ENCODE measurements at places on chromosomes 3 and 15.

- DNase-seq, result no peak
Observed at GRCh38 chr15:82165948-82166376, 96.6 kb downstream of the EFL1 start.

- DNase-seq, result no peak
Observed at GRCh38 chr3:148789146-148789545, 38.5 kb upstream of the CPB1 start.

GRCh38 chr3:129606636-129607390 lies at the start of gene PLXND1:
TSS of gene PLXND1 (minus strand) at chr3:129606676. CDS start at chr3:129606639, 37 bp downstream.
- DNase-seq, result peak; percentile 64

- no peak for DNase-seq
Observed at GRCh38 chr3:106025151-106025722, 156.4 kb upstream of the CBLB start.

DNA sequence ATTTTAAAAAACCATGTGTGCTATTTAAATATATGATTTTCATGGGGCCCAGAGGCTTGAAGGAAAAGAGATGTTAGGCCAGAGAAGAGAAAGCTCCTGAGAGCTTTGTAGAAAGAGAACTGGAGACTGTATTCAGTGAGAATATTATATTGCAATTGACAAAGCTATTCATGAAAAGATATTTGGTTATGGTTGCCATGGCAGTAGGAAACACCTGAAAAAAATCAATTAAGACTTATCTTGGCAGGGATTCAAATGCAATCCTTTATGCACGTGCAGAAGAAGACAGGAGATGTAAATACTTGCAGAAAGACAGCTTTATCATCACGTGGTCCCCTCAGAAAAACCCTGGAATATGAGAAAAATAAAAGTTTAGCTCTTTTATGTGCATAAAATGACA lies 636.0 kb upstream of the TBL1XR1 start:
- DNase-seq, result no peak

- no peak for DNase-seq
Observed at GRCh38 chr15:33188641-33189257, 5.8 kb downstream of the FMN1 start.

DNA sequence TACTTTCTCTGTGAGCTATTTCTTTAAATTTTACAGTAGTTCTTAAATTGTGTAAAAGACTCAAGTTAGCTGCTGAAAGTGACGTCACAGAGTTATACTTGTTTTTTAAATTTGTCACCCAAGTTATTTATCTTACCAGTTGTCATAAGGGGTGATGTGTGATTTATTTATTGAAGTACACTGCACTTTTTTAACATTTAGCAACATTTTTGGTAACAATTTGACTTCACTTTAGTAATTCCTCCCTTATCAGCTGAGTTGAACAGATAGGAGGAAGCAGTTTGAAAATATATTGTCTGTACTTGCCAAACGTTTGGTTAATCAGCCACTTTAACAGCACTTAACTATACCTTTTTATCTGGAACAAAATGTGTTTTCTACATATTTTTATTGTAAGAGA lies 3.8 kb downstream of the STT3B start:
- DNase-seq, result no peak

DNA sequence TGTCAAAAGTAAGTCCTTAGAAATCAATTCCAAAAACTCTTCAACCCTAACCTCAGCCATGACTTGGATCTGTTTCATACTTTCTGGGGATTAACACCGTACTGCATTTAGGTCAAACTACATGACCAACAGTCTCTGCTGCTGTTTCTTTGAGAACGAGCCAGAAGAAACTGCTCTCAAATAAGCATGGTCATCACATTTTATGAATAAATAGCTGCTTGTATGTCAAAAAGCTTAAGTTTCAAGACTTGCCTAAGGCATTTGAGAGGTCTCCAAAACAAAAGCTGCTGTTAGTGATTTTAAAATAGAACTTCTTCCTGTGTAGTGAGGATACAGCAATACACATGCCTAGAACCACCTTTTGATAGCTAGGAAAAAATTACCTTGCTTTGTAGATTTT lies 166.3 kb upstream of the CHRM5 start:
- DNase-seq, result no peak

GRCh38 chr15:34964277-34964676 lies 5.3 kb downstream of the AQR start:
- no peak for DNase-seq

GRCh38 chr3:17329927-17330326 lies 412.5 kb downstream of the TBC1D5 start:
- no peak for DNase-seq

- peak; percentile 96 for DNase-seq
Observed at GRCh38 chr3:15064835-15065549, at the start of gene MRPS25. TSS of gene MRPS25 (minus strand) at chr3:15065315. CDS start at chr3:15065194, 121 bp downstream.

- DNase-seq, result no peak
Observed at GRCh38 chr15:42632105-42632675, 56.8 kb downstream of the STARD9 start.

DNA sequence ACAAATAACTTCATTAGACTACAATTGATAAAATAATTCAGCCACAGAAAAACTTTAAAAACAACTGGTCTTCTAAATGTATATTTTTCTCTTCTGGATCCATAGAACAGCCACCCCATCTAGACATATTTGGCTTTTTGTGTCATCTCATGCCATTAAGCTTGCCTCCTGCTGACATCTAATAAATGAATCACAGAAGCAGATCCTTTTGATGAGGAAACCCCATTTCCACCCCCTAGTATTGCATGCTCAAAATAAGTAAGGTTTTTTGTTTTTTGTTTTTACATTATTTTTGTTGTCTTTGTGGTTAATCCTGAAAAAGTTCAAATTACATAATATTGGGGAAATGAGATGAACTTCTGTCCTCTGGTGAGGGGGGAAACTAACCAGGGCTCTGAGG lies 94.8 kb downstream of the DUT start:
- DNase-seq, result no peak

GRCh38 chr3:108209579-108209978 lies 12.6 kb downstream of the IFT57 start:
- DNase-seq, result no peak

DNA sequence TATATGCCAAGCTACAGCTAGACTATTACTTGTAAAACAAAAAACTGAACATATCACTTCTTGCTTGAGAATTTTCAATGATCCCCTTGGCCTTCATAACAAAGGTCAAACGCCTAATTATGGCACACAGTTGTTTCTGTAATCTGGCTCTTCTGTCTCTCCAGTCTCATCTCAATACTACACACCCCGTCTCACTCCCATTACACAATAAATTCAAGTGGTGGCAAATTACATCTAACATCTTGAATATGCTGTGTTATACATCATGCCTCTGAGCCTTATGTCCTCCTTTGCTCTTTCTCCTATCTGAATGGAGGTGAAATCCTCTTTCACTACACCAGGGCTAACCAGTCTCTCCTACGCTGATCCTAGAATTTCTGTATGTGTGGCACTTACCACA lies 140.4 kb downstream of the TBL1XR1 start:
- no peak for DNase-seq

- no peak for DNase-seq
Observed at GRCh38 chr3:5568451-5568850, 380.9 kb downstream of the EDEM1 start.

GRCh38 chr15:89090791-89091626 lies 2.8 kb downstream of the ABHD2 start:
- DNase-seq, result no peak

DNA sequence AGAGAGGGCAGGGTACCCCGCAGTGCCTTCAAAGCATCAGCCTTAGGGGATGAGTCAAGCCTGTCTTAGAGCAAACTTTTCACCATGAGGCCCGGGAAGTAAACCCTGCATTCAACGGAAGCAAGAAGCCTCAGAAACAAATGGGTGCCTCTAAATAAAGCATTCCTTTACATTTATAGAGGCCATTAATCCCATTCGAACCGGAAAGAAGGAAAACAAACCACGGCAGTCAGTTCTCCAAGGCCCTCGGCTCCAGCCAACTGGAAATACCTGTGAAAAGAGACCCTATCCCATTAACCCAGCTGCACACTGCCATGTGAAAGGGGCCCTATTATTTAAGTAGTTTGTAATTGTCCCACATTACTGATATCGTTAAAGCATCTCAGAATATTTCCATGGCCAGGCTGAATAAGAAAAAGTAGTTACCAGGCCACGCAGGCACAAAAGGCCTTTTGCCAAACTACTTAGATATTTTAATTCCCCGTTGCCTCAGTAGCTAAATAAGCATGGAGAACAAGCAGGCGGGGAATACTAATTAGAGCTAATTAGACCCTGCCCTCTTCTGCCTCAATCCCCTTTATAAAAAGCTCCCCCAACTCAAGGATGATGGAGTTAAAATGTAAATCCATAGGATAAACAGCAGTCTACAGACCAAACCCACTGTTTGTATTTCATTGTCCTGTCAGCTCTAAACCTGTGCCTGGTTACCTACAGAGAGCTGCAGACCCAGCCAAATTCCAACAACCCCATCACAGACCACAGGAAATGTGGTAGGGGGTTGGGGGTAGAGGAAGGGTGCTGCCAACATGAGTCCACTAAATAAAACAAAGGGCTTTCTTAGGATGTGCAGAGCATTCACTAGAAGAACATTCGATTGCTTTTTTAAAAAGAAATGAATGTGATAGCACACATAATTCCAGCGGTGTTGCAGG lies 4.1 kb downstream of the ITGB5 start:
- DNase-seq, result no peak

DNA sequence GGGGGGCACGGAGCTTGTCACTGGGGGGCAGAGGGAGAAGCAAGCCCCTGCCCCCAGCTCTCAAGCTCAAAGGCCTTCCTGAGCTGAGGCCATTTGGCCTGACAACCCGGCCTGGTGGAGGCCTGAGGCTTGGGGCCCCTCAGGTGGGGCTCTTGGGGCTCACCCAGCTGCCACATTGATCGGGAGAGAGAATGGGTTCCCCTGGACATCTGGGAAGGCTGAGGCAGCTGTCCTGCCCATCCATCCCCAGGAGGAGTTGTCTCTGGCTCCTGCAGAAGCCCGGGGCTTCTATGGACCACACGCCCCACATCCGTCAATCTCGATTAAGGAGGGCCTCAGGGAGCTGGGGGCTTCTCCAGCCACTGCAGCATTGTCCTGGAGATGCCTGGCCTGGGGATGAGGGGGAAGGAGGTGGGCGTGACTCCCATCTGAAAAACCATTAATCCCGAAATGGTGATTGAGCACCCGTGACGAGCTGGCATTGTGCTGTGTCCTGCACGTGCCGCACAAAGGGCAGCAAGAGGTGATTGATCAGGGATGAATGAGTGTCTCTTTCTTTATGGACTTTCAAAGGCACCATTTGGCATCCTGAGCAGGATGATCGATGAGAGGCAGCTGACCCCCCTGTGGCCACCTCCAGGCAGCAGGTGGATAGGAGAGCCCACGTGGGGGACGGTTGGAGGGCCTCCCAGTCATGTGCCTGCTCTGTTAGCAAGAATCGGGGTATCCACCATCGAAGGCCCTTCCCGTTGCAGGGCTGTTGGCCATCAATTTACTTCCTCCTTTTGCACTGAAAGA lies 17.2 kb upstream of the CRABP1 start:
- no peak for DNase-seq

DNA sequence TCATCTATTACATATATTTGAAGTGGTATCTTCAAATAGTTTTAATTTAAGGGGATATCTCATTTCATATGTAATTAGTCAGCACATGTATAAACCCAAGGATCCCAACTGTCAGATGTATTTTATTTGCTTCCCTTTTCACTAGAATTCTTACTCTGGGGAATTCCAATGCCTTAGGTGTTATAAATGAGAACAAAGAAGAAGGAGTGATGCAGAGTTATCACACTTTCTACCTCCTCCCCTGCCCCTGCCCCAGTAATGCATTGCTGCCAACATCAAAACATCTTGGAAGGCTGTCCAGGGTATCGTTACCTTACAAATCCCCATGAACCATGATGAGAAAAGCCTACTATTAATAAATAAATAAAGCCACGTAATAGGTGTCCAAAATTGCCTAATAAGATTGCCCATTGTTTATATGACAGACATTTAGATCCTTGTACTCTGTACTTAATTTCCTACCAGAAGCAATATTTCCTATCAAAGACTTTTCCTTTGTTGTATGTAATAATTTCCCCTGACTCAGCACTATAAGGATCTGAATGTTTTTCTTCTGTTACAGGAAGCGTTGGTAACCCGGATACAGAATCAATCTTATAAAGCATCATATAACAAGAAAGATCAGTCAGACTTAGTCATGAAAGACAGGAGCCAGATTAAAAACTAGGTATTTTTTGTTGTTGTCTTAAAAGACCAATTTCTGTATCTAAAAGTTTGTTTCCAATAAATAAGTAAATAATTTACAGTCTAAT lies 38.8 kb downstream of the CBLB start:
- DNase-seq, result no peak

- DNase-seq, result no peak
Observed at GRCh38 chr3:195012100-195012499, 258.9 kb downstream of the XXYLT1 start.

GRCh38 chr3:43148033-43148432 lies 42.2 kb upstream of the POMGNT2 start:
- no peak for DNase-seq

- no peak for DNase-seq
Observed at GRCh38 chr15:51496246-51496645, 126.3 kb downstream of the DMXL2 start.

GRCh38 chr3:79139395-79140068 lies 628.3 kb downstream of the ROBO1 start:
- no peak for DNase-seq

GRCh38 chr3:126994661-126995245 lies 11.8 kb downstream of the PLXNA1 start:
- DNase-seq, result no peak

DNA sequence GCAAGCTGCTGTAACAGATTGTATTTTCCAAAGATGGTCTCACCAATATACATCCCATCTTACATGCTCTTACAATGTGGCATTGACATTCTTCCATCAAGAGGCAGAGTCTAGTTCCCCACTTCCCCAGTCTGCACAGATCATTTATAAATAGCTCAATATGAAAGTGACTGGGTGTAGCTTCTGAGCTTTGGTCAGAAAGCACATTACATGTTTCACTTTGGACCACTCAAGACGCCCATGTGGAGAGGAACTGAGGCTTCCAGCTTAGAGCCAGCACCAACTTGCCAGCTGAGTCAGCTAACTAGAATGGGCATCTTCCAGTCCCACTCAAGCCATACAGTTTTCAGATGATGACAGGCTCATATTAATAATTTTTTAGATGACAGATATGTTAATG lies 45.5 kb downstream of the GREM1 start:
- DNase-seq, result peak; percentile 9

- DNase-seq, result no peak
Observed at GRCh38 chr3:156685198-156685597, 10.8 kb downstream of the TIPARP start.

DNA sequence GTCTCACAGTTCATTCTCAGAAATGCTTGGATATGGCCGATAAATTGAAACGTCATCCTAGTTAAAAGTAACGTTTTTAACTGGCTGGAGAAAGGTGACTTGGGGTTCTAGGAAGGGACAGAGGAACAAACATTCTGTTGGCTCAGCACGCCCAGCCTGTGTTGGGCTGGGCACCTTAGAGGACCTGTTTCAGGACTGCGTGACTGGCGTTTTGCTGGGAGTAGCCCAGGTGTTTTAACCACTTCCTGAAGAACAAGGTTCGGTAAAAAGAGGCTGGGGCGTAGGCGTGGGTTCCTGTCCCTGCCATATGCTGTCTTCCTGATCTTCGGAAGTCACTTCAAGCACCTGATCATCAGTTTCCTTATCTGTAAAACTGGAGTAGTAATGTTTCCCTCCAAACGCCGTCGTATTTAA lies 1.1 kb upstream of the TLNRD1 start:
- DNase-seq, result peak; percentile 36
